Activated T-helper 1 cell treated with anti-CD3 and anti-CD28 coated beads, Interleukin-12 subunit alpha, Interleukin-12 subunit beta, Interleukin-2, Interleukin-4 antibody, amounts not matched to agents 30 ng/mL and 10 ng/mL and 1 ng/mL, durations not matched to agents 14 hours and 24 hours and 36 hours (primary cell): ENCODE measurements at places on chromosomes 4 and X.

- no peak for DNase-seq
Measured at GRCh38 chr4:69075061-69075792, 21.0 kb upstream of the UGT2B7 start.

DNA sequence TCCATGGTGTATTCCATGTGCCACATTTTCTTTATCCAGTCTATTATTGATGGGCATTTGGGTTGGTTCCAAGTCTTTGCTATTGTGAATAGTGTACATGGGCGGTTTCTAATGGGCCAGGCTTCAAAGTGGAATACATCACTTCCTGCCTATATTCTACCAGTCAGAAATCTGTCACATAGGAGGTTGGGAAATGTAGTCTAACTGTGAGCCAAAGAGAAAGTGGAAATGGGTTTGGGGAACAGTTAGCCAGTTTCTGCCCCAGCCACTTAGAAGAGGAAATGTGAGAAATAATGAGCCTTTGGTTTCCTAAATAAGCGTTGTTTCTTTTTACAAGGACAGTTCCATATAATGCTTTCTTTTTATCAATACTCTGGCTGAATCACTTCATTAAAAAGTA lies 85.1 kb upstream of the AP1S2 start:
- no peak for DNase-seq

- DNase-seq, result no peak
Measured at GRCh38 chr4:124636788-124637187, 75.7 kb downstream of the ANKRD50 start.

- no peak for DNase-seq
Measured at GRCh38 chr4:167715176-167715575, 377.2 kb upstream of the ANXA10 start.

GRCh38 chr4:88215351-88215750 lies 56.9 kb upstream of the ABCG2 start:
- DNase-seq, result no peak
